ENCODE measurements at places on chromosomes 1 and 21. TPM values are rescaled to one million over a fixed set of nuclear protein-coding genes. Genes with fewer than 3 reads are reported as not detected.

S100A16 gene
- total RNA-seq: not detected

SEMA6C gene
- total RNA-seq: 4.3 TPM

DNA sequence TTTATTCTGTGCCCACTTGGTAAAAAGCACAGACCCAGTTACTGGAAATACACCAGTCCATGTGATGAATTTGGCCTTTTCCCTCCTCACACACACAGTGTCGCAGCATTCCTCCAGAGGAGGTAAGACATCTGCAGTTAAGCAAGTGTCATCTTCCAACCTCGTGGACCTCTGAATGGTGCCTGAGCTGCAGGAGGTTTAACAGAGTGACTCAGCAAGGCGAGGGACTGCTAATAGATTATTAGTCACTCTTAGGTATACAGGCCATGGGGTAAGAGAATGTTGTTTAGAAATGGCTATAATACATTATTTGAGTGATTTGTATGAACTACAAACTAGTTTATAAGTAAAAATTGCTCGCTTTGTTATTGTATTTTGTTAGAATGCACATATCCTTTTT lies 8.6 kb upstream of the LRRC8B start:
- H3K27ac ChIP-seq: no peak overlapping the region
- no peaks in the 10 kb centered on the region for H3K36me3 ChIP-seq
- peaks cover 17% of the 10 kb centered on the region for H3K27me3 ChIP-seq
- peaks cover 22% of the 10 kb centered on the region for H3K4me1 ChIP-seq
- H3K4me3 ChIP-seq: no peak overlapping the region

- H3K4me1 ChIP-seq: no peaks in the 10 kb centered on the region
- DNase-seq: no peak
- peaks cover 23% of the 10 kb centered on the region for H3K27me3 ChIP-seq
- H3K36me3 ChIP-seq: no peaks in the 10 kb centered on the region
- no peak overlapping the region for H3K27ac ChIP-seq
Observed at GRCh38 chr1:7300893-7301663, 470.0 kb upstream of the VAMP3 start.

FCGR2B gene
- total RNA-seq: not detected

DNA sequence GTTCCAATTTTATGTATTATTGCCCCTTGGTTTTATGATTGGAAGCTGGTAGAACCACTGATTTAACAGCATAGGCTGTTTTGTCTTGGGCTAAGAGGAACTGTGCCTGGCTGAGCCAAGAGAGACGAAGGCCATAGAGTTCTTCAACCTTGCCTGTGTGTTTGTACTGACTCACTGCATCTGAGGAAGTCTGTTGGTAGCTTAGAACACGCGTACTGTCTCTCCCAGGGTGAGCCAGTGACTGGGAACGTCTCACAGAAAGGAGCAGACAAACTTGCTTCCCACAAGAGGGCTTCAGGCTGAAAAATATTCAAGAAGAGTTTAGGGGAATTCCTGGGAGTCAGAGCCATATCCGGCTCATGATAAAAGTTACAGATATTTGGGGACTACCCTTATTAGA lies 14.9 kb downstream of the TMEM51 start:
- peaks cover 19% of the 10 kb centered on the region for H3K27me3 ChIP-seq
- no peak overlapping the region for H3K4me3 ChIP-seq
- no peaks in the 10 kb centered on the region for H3K36me3 ChIP-seq
- no peak for DNase-seq
- no peak overlapping the region for H3K27ac ChIP-seq

DNA sequence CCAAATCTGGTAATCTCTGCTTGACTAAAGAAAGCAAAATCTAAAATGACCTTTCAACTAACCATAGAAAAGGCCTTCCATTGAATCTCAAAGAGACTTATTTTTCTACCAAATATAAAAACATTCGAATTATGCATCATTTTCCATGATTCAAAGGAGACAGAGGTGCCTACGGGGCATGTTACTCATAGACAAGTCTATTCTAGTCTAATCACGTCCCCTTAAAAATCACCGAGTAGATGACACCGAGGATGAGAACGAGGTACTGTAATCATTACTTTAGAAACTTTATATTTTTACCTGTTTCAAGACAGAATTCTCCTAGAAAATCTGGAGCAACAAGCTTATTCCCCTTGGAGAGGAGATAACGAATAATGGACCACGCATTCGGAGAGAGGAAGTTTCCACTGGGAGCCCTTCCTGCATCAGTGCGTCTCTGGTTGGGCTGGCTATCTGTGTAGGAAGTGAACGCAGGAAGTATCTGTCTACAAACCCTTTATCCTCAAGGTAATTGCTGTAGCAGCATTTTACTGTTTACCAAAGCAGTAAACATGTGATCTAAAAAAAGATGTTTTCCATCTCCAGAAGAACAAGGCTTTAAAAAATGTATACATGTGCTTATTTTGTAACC lies 9.5 kb downstream of the ERG start:
- no peak overlapping the region for H3K27ac ChIP-seq
- no peak overlapping the region for H3K4me3 ChIP-seq
- H3K4me1 ChIP-seq: no peaks in the 10 kb centered on the region
- peaks cover 68% of the 10 kb centered on the region for H3K27me3 ChIP-seq
- H3K36me3 ChIP-seq: no peaks in the 10 kb centered on the region

- H3K4me1 ChIP-seq: peaks cover 54% of the 10 kb centered on the region
- H3K27ac ChIP-seq: no peak overlapping the region
- no peak overlapping the region for H3K4me3 ChIP-seq
Observed at GRCh38 chr1:26535201-26535600, 5.6 kb downstream of the RPS6KA1 start.

NKAIN1 gene
- not detected for total RNA-seq

ITGB2 gene
- 287 TPM for total RNA-seq

BCAR3 gene
- total RNA-seq: 3.2 TPM

HSD3B1 gene
- total RNA-seq: not detected

SLC30A2 gene
- not detected for total RNA-seq

- peaks cover 5% of the 10 kb centered on the region for H3K27me3 ChIP-seq
- peak overlapping the region; percentile 79 for H3K4me3 ChIP-seq
- H3K27ac ChIP-seq: peak overlapping the region; percentile 21
- peak; percentile 51 for DNase-seq
- H3K36me3 ChIP-seq: no peaks in the 10 kb centered on the region
- peaks cover 36% of the 10 kb centered on the region for H3K4me1 ChIP-seq
Observed at GRCh38 chr1:231628207-231628876, 1.8 kb downstream of the DISC1 start.

GRCh38 chr1:17250601-17251000 lies 1.7 kb downstream of the PADI3 start:
- H3K4me1 ChIP-seq: peaks cover 5% of the 10 kb centered on the region
- H3K36me3 ChIP-seq: no peaks in the 10 kb centered on the region
- peaks cover 12% of the 10 kb centered on the region for H3K27me3 ChIP-seq

GRCh38 chr1:228104526-228105269 lies 1.6 kb upstream of the C1orf35 start:
- H3K4me3 ChIP-seq: peak overlapping the region; percentile 94
- no peaks in the 10 kb centered on the region for H3K27me3 ChIP-seq
- DNase-seq: no peak
- H3K4me1 ChIP-seq: peaks cover 49% of the 10 kb centered on the region
- peaks cover 2% of the 10 kb centered on the region for H3K36me3 ChIP-seq

DNA sequence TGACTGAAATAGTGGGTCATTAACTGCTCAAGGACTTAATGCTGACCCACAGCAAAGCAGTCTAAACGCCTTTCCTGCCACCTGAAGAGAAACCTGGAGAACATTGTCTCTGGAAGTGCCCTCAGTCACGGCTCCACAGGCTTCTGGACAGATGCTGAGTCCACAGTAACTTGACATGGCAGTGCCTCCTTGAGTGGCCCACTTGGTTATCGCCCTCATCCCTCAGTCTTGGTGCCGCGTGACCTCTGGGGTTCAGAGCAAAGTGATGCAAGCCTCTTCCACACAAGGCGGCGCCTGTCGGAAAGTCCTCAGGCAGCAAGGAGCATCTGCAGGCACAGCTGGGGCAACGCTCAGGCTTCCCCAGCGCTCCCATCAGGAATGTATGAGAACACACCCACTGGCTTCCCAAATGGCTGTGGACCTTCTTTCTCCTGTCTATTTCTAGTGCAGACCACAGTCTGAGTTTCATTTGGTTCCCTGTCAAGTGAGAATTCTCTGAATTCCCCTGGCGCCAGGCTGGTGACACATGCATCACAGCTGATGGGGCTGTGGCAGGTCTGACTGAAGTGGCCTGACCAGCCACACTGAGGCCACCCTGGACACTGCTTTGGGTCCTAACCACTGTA lies 13.0 kb upstream of the ANGPTL7 start:
- H3K4me1 ChIP-seq: no peaks in the 10 kb centered on the region
- H3K27me3 ChIP-seq: no peaks in the 10 kb centered on the region
- no peaks in the 10 kb centered on the region for H3K36me3 ChIP-seq
- no peak overlapping the region for H3K27ac ChIP-seq

IVL gene
- not detected for total RNA-seq

DNA sequence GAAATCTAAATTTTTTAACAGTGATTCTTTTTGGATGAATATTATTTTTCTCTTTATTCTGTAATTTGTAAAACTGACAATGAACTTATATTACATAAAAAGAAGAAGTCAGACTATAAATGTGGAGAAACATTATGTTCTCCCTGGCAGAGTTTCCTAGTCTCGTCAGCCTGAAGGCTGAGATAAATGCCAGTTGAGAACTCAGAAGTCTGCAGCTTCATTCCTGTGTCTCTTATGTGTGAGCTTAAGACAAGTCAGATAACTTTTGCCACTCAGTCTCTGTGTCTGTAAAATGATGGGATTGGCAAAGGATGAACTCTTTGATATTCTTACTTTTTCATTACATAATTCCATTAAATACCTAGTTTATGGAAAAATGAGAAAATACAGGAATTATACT lies 568.8 kb upstream of the ZRANB2 start:
- DNase-seq: no peak
- H3K27ac ChIP-seq: no peak overlapping the region
- no peak overlapping the region for H3K4me3 ChIP-seq

- no peak overlapping the region for H3K27ac ChIP-seq
- H3K27me3 ChIP-seq: no peaks in the 10 kb centered on the region
- DNase-seq: no peak
- H3K4me1 ChIP-seq: peaks cover 8% of the 10 kb centered on the region
- peaks cover 2% of the 10 kb centered on the region for H3K36me3 ChIP-seq
- no peak overlapping the region for H3K4me3 ChIP-seq
Observed at GRCh38 chr1:157782931-157783330, 6.0 kb upstream of the FCRL2 start.

GRCh38 chr21:16194095-16194787 lies 464.5 kb downstream of the USP25 start:
- H3K4me3 ChIP-seq: peak overlapping the region; percentile 67
- DNase-seq: peak; percentile 29
- H3K27me3 ChIP-seq: peaks cover 7% of the 10 kb centered on the region
- H3K36me3 ChIP-seq: peaks cover 3% of the 10 kb centered on the region
- H3K27ac ChIP-seq: no peak overlapping the region
- peaks cover 36% of the 10 kb centered on the region for H3K4me1 ChIP-seq

- no peaks in the 10 kb centered on the region for H3K36me3 ChIP-seq
- no peaks in the 10 kb centered on the region for H3K27me3 ChIP-seq
- no peak overlapping the region for H3K27ac ChIP-seq
Observed at GRCh38 chr1:245031041-245031440, 123.7 kb upstream of the KIF26B start.

- peaks cover 26% of the 10 kb centered on the region for H3K4me1 ChIP-seq
- no peaks in the 10 kb centered on the region for H3K36me3 ChIP-seq
- H3K4me3 ChIP-seq: peak overlapping the region; percentile 70
- peak overlapping the region; percentile 89 for H3K27ac ChIP-seq
- no peak for DNase-seq
Observed at GRCh38 chr1:155507945-155508344, 54.7 kb downstream of the ASH1L start.

TCEA3 gene
- total RNA-seq: 4.7 TPM

GJA8 gene
- total RNA-seq: not detected

- H3K27me3 ChIP-seq: peaks cover 14% of the 10 kb centered on the region
- no peak overlapping the region for H3K27ac ChIP-seq
- no peak overlapping the region for H3K4me3 ChIP-seq
- H3K36me3 ChIP-seq: no peaks in the 10 kb centered on the region
- no peak for DNase-seq
- H3K4me1 ChIP-seq: peaks cover 29% of the 10 kb centered on the region
Observed at GRCh38 chr1:243943671-243944428, 93.8 kb upstream of the AKT3 start.

- H3K4me3 ChIP-seq: no peak overlapping the region
- H3K27me3 ChIP-seq: no peaks in the 10 kb centered on the region
- H3K27ac ChIP-seq: no peak overlapping the region
- H3K4me1 ChIP-seq: no peaks in the 10 kb centered on the region
Observed at GRCh38 chr1:183791319-183791718, 13.6 kb upstream of the RGL1 start.

- DNase-seq: no peak
- H3K27ac ChIP-seq: no peak overlapping the region
- no peaks in the 10 kb centered on the region for H3K4me1 ChIP-seq
Observed at GRCh38 chr1:51392241-51392640, 61.9 kb upstream of the TTC39A start.

DNA sequence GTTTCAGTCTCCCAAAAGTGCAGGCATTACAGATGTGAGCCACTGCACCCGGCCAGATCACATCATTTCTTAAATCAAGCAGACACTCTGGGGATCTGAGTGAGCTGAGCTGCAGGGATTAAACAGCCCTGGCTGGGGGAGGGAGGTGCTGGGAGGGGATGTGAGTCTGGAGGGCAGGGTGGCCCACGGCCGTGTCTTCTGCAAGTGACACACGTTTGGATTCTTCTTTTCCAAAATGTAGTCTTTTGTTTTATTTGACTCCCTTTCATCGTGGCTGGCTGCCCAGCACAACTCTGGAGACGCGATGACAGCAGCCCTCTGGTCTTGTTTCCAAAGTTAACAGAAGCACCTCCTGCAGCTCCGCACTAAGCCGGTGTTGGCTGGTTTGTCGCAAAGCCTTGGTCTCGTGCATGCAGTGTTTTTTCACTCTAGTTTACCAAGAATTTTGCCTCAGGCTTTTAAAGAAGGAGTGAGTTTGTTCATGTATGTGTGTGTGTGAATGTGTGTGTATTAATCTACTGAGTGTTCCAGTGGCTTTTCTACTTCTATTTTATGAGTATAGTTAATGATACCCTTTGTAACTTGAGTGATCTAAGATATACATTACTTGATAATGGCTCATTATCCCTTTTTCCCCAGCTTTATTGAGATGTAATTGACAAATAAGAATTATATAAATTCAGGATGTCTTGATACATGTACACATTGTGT lies 2.8 kb upstream of the KRTAP10-5 start:
- no peak for DNase-seq
- peaks cover 16% of the 10 kb centered on the region for H3K27me3 ChIP-seq
- no peak overlapping the region for H3K4me3 ChIP-seq
- H3K36me3 ChIP-seq: peaks cover 8% of the 10 kb centered on the region

- H3K27ac ChIP-seq: no peak overlapping the region
- peaks cover 20% of the 10 kb centered on the region for H3K4me1 ChIP-seq
- H3K27me3 ChIP-seq: no peaks in the 10 kb centered on the region
- DNase-seq: no peak
- peaks cover 38% of the 10 kb centered on the region for H3K36me3 ChIP-seq
Observed at GRCh38 chr1:53769780-53770179, 30.8 kb upstream of the GLIS1 start.

- peaks cover 38% of the 10 kb centered on the region for H3K27me3 ChIP-seq
- peaks cover 35% of the 10 kb centered on the region for H3K4me1 ChIP-seq
- no peaks in the 10 kb centered on the region for H3K36me3 ChIP-seq
- H3K4me3 ChIP-seq: no peak overlapping the region
Observed at GRCh38 chr1:207500306-207500705, 4.3 kb downstream of the CR1 start.

- H3K4me3 ChIP-seq: peak overlapping the region; percentile 76
- no peaks in the 10 kb centered on the region for H3K27me3 ChIP-seq
- H3K36me3 ChIP-seq: peaks cover 10% of the 10 kb centered on the region
- no peak for DNase-seq
- H3K4me1 ChIP-seq: peaks cover 20% of the 10 kb centered on the region
Observed at GRCh38 chr1:46665983-46666382, 2.2 kb downstream of the ATPAF1 start.

- no peak for DNase-seq
- no peaks in the 10 kb centered on the region for H3K27me3 ChIP-seq
- no peak overlapping the region for H3K4me3 ChIP-seq
Observed at GRCh38 chr21:42365770-42366169, 565 bp downstream of the TFF1 start.
